ENCODE measurements at places on chromosomes 5 and 9.

DNA sequence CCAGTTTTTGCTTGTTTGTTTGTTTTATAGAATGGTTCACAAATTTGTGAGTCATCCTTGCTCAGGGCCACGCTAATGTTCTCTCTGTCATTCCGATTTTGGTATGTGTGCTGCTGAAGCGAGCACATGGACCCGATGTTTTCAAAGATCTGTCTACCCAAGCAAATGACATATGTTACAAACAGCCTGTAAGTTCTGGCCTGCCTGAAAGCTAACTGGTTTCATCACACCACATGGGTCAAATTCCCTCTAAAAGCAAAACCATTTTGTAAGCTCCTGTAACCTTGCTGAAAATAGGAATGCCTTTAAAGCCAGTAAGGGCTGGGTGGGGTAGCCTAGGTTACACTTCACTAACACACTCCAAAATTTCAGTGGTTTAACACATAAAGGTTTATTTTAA is 25.4 kb downstream of the DMRT3 start:
- no peak for DNase-seq

- no peak for DNase-seq
Observed at GRCh38 chr9:1514250-1514649, 464.1 kb downstream of the DMRT2 start.

DNA sequence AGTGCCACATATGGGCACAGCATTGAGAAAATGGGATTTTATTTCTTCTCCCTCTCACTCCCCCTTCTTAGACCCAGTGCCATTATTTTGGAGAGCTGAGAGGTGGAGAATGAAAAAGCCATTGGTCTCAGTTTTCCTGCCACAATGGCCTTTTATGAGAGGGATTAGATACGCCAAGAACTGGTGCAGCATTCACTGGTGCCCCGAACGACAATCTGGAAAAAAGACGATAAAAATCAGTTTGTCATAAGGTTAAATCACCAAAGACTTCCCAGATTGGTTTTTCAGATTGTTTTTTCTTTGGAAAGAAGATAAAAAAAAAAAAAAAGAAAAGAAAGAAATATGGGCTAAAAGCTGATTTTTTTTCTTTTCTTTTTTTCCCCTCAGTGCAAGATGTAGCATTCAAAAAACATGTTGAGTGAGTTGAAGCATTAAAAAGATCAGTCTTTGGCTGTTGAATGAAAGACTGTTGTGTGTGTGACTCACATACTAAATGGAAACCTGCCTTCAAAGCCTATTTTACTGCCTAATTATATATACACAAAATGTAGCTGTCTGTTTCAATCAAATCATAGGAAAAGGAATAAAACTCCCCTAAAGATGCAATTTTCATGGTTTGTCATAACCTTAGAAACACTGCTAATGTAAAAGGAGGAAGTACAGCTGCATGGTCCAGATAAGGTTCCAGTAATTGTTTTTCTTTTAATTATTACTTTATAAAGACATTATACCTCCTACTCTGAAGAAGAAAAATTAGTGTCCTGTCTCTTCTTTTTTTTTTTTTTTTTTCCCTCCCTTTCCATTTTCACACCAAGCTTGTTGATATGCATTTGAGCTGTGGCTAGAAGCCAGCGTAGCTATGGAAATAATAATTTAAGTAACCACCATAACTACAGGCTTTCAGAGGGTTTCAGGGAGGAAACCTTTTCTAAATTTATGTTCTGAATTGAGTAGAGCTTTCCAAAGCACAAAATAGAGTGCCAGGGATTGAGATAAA is 27.2 kb upstream of the ZNF608 start:
- no peak for DNase-seq

- no peak for DNase-seq
Observed at GRCh38 chr5:5266297-5266696, 126.2 kb downstream of the ADAMTS16 start.

GRCh38 chr5:5473226-5473625 is 50.7 kb downstream of the ICE1 start:
- DNase-seq: no peak
